ENCODE measurements at places on chromosomes 5 and 9.

DNA sequence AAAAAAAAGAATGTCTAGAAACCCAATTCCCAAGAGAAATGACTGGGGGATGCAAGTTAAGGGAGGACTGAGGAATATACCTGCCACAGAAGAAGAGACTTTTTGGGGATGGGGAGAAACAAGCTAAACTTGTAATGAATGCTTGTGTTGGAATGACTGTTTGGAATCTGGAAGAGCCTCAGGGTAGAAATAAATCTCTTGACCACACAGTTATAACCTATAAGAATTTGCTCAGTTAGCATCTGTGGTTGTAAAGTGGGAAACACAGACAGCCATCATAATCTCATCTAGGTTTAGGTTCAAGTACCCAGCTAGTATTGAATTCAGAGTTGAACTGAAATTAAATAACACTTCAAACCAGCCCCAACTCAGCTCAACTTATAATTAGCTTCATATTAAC, 678.3 kb upstream of the CHD1 start:
- DNase-seq: no peak

- DNase-seq: no peak
Measured at GRCh38 chr5:35830587-35830986, 26.1 kb upstream of the IL7R start.

DNA sequence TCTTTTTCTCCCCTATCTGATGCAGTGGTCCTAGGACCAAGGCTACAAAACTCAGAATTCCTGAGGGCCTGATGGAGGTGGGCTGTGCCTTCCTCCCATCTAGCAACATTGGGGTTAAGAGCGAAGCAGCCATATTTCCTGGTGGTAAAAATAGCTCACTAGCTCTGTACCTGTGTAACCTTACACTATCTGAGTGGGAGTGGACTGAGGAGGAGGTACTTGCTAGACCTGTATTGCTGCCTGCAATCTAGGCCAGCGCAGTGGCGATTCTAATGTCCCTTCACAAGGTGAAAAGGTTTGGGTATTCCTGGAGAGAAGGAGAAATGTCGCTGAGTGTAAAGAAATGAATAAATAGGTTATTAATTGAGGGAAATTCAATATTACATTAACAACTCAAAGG, 80.2 kb upstream of the LIFR start:
- no peak for DNase-seq

- no peak for DNase-seq
Measured at GRCh38 chr9:75152416-75152815, 64.1 kb downstream of the OSTF1 start.

GRCh38 chr5:139601429-139601828, 40.3 kb downstream of the UBE2D2 start:
- no peak for DNase-seq

- DNase-seq: no peak
Measured at GRCh38 chr9:136759001-136759400, 958 bp upstream of the LCN8 start.

DNA sequence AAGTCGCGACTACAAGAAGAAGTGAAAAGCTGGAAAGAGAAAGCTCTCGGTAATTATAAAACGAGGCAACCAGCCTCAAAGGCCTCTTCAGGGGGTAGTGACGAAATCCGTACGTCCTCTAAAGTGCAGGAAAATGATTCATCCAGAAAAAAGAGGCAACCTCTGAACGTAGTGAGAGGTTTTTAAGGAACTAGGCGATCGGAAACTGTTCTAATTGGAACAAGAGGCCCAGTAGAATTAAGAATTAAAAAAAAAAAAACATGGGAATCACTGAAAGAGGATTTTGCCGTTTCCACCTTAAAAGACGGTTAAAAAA, 1.0 kb downstream of the CSNK1A1 start:
- peak; percentile 76 for DNase-seq

DNA sequence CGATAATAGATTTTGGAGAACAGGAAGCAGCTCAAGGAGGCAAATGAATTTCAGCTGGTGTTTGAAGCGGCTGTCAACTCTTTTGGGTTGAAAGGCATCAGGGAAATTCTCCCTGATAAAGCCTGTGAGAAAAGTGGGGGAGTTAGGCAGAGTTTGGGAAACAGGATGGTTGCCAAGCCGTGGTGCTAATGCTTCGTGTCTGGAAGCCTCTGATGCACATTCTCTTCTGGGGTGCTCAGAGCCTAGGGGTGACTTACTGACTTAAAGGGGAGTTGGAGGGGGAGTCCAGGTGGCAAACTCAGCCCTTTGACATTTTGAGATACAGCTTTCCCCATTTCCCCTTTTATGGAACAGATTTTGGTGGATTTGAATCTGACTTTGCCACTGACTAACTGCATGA, 202.5 kb upstream of the CLINT1 start:
- no peak for DNase-seq

DNA sequence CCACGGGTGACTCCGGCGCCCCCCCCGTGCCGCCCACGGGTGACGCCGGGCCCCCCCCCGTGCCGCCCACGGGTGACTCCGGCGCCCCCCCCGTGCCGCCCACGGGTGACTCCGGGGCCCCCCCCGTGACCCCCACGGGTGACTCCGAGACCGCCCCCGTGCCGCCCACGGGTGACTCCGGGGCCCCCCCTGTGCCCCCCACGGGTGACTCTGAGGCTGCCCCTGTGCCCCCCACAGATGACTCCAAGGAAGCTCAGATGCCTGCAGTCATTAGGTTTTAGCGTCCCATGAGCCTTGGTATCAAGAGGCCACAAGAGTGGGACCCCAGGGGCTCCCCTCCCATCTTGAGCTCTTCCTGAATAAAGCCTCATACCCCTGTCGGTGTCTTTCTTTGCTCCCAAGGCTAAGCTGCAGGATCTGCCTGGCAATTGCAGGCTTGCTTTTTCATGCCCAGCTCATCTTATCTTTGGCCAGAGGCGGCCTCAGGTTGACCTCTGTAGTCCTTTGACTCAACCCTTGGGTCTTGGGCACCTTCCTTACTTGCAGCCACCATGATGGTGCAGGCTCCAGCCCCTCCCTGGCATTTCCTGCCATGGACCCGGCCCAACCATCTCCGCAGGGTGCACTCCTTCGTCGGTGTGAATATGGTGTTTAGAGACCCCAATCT, 9.8 kb downstream of the CEL start:
- DNase-seq: no peak

DNA sequence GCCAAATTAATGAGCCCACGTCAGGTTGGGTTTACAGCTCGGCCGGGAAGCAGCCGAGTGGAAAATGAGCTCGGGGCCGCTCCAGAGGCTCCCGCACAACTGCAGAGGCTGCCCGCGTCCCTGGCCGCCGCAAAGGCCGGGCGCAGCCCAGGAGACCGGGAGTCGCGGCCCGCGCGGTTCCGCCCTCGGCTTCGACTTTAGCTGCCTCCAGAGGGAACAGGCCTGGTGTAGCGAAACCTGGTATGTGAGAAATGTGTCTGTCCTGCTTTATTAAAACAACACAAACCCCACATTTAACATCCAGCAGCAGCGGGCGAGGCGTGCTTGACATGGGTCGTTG, 66.2 kb downstream of the FOXD1 start:
- no peak for DNase-seq

- DNase-seq: peak; percentile 24
Measured at GRCh38 chr5:167639766-167640165, 651.7 kb upstream of the WWC1 start.

GRCh38 chr5:6291961-6292360, 86.4 kb downstream of the MED10 start:
- DNase-seq: peak; percentile 2

GRCh38 chr5:178244576-178244975, 12.0 kb upstream of the PHYKPL start:
- DNase-seq: no peak

- DNase-seq: peak; percentile 100
Measured at GRCh38 chr5:91311697-91312501, 71.2 kb downstream of the ARRDC3 start.

GRCh38 chr5:172891716-172892421, 57.8 kb downstream of the ERGIC1 start:
- no peak for DNase-seq

All from stromal cell of bone marrow (primary cell).